Right forelimb (tissue), 1 donor: ENCODE measurements at places on chromosomes 7 and 10.
A peak's percentile ranks its signal among the peaks of the same experiment; 100 is the strongest.

DNA sequence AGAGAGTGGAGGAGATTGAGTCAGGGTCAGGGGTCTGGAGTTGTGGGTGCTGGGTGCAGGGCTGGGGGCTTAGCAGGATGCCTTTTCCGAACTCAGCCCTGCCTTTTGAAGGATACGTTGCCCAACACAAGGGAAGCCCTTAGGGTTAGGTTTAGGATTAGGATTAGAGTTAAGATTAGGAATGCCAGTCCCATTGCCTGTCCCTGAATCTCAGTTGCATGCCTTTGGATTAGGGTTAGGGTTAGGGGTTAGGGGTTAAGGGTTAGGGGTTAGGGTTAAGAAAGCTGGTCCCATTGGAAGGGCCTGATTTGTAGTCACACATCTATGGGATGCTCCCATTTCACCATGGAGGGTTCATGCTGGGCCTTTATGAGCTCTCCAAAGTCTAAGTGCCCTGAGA, 20.8 kb upstream of the ZNF488 start:
- no peak for DNase-seq

GRCh38 chr10:117635826-117636225, 93.3 kb downstream of the EMX2 start:
- no peak for DNase-seq

- no peak for DNase-seq
Measured at GRCh38 chr10:76334255-76334654, 902.8 kb downstream of the LRMDA start.

GRCh38 chr10:121942749-121943416, 15.1 kb upstream of the ATE1 start:
- no peak for DNase-seq

GRCh38 chr7:112080441-112080840, 125.8 kb downstream of the DOCK4 start:
- DNase-seq, result no peak

DNA sequence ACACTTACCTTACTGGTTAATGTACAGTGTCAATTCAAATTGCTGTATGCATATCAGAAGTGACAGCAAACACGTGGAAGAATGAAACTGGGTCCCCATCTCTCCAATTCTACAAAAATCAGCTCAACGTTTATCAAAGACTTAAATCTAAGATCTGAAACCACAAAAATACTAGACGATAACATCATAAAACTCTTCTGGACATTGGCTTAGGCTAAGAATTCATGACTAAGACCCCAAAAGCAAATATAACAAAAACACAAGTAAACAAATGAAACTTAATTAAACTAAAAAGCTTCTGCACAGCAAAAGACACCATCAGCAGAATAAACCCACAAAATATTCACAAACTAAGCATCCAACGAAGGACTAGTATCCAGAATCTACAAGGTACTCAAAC, 35.9 kb upstream of the PFKP start:
- no peak for DNase-seq

- no peak for DNase-seq
Measured at GRCh38 chr7:249989-250388, 40.0 kb upstream of the FOXL3 start.

- no peak for DNase-seq
Measured at GRCh38 chr10:12777840-12778585, 223.5 kb downstream of the CCDC3 start.

- DNase-seq, result no peak
Measured at GRCh38 chr10:23359692-23360380, 15.2 kb upstream of the C10orf67 start.

DNA sequence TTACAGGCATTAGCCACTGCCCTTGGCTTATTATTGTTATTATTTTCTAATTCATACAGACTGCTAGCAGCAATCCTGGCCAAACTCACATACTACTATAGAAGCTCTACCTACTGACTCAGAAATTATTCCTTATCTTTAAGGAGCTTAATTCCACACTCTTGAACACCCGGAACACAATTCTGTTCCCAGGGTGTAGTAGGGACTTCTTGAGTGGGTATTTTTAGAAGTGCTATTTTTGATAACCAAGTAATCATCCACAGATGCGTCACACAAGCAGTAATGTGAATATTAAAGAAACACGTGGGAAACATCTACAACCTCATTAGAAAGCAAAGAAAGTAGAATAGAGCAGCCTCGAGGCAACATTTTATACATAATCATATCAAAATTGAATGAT, 149.2 kb downstream of the PTEN start:
- no peak for DNase-seq

- DNase-seq, result peak; percentile 57
Measured at GRCh38 chr7:149772956-149773434, 393 bp downstream of the ZNF467 start.

- DNase-seq, result no peak
Measured at GRCh38 chr10:74983383-74983782, 128.1 kb upstream of the SAMD8 start.

GRCh38 chr7:80859272-80859970, 59.4 kb downstream of the SEMA3C start:
- DNase-seq, result no peak

GRCh38 chr10:82628373-82628772, 753.4 kb downstream of the NRG3 start:
- DNase-seq, result no peak

DNA sequence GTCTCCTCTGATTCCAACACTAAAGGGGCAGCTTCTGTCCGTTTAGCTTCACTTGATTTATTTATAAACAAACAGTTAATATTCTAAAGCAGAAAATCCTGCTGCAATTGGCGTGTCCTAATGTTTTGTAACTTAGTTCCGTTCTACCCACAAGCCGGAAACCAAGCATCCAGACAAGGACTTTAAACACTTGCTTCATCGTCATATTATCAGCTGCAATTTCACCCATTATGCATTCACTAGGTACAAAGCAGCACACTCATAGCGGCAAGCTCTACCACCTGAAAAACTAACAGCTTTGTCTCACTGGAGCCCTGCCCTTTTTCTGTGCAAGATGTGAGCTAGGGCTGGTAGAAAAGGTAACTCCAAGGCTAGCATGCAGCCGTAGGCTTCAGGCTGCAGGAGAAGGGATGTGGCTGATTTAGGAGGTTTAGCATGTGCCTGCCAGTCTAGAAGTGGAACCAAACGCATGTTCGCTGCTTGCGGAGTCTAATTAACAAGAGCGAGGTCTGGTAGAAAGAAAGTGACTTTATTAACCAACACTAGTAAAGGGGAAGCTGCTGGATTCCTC, 43.7 kb upstream of the BPGM start:
- no peak for DNase-seq

DNA sequence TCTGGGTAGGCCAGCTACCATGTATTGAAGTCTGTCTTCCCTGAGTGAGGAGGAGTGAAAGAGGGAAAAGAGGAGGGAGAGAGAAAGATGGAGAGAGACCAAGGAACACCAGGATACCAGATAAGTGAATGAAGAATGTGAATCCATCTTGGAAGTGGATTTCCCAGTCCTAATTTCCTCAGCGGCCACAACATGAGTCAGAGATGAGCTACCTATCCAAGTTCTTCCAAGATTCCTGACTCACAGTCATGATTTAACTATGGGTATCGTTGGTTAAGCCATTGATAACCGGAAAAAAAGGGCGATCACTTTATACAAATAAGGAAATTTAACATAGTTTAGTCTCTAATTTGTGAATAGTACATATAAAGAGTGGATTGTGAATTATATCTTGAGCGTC, 561.8 kb downstream of the ATRNL1 start:
- DNase-seq, result no peak

DNA sequence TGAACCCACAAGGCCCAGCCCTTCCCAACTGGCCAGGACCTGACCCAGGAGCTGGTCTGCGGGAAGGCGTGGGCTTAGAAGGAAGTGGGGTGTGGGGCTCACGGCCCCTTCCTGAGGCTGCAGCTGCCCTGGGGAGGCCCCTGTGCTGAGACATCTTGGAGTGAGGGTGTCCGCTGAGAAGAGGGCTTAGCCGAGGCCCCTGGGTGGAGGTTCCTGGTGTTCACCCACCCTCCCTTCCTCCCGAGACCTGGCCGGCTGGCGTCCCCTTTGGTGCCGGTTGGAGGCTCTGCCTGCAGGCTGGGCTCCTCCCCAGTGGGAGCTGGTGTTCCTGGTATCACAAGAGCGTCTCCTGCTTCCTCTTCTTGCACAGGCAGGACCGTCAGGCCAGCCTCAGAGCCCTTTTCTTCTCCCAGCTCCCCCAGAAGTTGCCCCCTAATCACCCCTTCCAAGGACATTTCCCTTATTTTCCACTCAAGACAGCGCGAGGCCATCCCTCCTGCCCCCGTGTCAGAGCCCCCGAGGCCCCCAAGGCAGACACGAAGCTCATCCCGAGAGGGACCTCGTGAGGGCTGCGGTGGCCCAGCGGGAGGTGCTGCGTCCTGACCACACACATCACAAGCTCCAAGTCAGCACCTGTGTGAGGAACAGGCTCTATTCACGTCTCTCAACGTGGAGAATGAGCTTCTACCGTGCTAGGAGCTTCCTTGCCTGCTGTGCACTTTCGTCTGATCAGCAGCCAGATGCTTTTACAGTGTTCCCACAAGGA, 25.1 kb upstream of the FAM20C start:
- DNase-seq, result no peak

- no peak for DNase-seq
Measured at GRCh38 chr10:121594076-121594475, 4.2 kb downstream of the FGFR2 start.

DNA sequence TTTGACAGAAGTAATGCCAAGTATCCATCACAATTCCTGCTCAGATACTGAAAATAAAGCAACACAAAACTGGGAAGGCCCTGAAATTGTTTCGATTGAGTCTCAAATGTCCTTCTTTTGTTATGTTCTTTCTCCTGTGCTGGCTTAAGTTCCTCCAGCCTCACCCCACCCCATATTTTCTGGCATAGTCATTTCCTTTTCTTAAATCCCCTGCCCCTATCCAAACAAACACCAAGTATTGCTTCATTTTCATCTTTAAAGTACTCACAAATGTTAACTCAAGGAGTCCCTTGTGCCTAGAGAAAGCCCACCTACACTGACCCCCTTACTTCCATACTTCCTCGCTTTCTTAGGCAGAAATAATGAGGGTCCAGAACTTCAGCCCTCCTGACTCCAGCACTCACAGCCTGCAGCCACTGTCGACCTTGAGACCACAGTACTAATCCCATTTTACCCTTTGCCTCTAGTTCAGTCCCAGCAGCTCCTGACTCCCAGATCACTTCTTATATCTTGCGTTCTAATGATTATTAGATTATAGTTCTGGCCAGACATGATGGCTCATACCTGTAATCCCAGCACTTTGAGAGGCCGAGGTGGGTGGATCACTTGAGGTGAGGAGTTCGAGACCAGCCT, 73.2 kb upstream of the ST8SIA6 start:
- DNase-seq, result no peak

- no peak for DNase-seq
Measured at GRCh38 chr10:4653160-4653559, 172.8 kb upstream of the AKR1E2 start.

GRCh38 chr10:44747593-44748172, 163.5 kb upstream of the TMEM72 start:
- DNase-seq, result no peak

GRCh38 chr7:112283382-112283910, 77.0 kb downstream of the ZNF277 start:
- no peak for DNase-seq

GRCh38 chr7:155987681-155988235, 175.5 kb upstream of the SHH start:
- DNase-seq, result no peak

DNA sequence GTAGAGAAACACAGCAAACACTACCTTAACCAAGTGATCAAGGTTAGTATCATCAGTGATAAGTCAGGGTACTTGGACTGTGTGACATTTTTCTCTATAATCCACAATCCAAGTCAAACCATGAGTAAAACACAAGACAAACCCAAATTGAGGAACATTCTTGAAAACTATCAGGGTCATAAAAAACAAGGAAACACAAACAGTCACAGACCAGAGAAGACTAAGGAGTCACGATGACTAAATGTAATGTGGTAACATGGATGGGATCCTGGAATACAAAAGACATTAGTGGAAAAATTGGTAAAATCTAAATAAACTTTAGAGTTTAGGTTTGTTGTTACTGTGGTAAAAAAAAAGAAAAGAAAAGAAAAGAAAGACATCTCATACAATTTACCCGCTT, 103.8 kb downstream of the ARMH3 start:
- no peak for DNase-seq

DNA sequence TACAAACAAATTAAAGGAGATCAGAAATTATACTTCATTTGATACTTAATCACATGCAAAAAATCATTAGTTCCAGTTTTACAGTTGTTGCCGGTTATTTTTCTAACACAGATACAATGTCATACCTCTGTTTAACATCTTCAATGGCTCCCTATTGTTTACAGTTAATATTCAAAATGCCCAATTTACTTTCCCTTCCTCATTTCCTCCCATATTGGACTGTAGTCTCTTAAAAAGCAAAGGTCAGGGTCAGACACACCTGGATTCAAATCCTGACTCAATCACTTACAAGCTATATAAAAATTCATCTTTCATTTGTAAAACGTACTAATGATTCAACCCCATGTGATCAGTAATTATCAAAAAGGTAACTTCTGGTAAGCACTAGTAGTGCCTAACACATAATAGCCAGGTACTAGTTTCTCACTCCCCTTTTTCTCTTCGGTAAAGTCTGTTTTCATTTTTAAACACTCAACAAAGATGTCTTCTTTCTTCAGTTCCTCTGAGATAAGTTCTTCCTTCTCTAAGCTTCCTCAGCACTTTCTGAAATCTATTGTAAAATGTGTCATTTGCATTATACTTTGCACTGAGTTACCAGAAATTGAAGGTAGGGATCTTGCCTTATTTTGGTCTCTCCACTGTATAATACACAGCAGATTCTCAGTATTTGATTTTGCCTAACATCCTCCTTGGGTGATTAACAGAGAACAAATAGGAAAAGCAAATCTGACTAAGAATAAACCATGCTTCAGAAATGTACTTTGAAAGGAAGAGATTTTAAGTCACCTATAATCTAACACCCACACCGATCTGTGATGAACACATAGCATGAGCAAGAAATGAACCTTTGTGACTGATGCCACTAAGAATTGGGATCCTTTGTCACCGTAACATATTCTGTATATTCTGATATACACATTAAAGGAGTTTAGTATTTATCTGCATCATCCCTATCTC, 16.1 kb downstream of the KMT2C start:
- DNase-seq, result no peak

DNA sequence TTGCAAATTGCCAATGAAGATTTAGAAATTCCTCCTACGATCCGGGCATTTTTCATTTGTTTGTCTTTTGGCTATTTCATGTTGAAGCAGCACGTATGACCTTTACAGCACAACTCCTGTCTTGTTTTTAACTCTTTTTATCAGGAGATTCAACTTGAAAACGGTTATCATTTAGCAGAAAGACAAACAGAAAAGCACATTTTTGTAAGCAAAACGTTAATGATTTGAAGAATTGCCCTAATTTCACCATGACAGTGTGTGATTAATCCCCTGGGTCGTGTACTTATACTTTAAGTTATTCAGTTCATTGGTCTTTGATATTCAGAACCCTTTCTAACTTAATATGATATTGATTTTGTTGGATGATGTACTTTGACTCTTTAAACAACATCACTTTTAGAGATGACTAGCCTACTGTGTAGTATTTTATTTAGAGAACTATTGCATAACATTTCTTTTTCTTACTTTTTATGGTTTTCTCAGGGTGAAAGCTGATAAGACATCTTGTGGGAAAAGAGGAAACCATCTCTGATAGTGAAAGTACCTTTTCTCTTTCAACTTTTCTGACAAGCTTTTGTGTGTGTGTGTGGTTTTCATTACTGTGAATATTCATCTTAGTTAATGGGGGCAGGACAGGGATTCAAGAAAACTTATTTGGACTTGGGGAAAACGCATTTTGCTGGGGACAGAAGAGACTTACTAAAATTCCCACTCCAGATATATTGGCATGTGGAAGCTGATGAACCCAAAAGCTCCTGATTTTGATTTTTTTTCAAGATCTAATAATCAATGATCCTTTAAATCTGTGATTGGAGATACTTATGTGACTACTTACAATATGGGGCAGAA, 8.1 kb downstream of the HHEX start:
- no peak for DNase-seq
